Fibroblast of the aortic adventitia (primary cell): ENCODE measurements at places on chromosomes 12 and 14. TPM values are rescaled to one million over a fixed set of nuclear protein-coding genes. Genes with fewer than 3 reads are reported as not detected.

RBM19 gene
- total RNA-seq = 17.1 and 22.6 TPM in 2 replicates

DNA sequence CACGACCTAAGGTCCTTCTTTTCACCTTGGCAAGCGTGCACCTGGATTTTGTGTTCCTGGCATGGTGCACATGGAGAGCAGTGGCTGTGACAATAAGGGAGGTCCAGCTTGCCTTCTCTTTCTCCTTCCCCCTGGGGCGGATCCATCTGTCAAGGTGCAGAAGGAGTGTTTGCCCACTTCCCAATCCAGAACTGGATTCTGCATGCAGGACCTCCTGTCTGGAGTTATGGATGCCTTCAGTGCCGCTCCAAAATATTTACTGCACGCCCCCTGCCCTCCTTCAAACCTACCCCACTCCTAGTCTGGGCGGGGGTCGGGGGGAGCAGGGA lies 192.7 kb downstream of the DPF3 start:
- DNase-seq = no peak

GAS2L3 gene
- 4.2 and 38.0 TPM in 2 replicates for total RNA-seq

CPNE8 gene
- total RNA-seq = 36.8 and 70.3 TPM in 2 replicates

DNA sequence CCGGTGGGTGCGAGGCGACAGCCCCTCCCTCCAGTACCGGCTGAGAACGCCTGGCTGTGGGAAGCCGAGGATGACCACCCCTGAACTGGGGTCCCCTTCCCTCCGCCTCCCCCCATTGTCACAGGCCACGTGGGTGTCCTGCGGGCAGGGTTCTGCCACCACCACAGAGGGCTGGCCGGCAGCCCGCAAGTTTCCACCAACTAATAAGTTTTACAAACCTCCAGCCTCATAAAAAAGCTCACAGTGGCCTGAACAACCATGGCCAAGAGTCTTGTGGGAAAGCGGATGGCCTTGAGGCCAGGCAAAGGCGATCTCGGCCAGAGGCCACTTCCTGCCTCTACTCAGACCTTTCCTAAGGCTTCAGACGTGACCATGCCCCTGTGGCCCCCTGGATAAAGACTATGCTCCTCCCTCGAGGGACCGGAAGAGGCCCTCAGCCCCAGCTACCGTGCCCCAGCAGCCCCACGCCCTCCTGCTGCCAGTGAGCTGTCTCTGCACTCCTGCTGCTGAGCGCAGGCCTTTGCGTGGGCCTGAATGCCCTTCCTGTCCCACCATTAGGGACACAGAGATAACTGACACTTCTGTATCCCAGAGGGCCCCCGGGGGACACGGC lies 46.1 kb upstream of the DLK1 start:
- DNase-seq = no peak

OLR1 gene
- not detected in 2 replicates for total RNA-seq

DNA sequence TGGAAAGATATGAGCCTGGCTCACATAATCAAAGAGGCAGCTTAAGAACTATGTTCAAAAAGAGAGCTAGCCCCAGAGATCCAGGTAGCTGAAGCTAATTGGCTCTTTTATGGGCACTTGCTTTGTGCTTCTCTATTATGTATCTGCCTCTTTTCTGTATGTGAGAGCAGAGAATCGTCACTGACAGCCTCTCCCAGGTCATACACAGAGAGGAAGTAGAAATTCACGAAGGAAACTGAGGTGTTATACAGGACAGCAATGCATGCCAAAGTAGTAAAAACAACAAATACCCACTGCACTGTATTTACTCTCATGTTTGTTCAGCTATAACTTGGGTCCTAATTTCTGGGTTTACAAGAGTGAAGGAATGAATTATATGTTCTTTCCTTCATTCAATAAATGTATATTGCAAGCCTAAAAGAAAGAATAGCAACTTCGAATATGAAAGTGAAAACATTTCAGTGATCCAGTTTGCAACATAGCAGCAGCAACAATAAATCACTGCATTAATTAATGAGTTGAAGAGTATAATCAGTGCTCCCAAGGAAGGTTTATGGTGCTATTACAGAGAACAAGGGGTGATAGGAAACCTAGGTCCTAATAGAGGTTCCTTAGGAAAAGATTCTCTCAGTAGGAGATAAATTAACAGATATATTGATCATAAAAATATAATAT lies 47.1 kb upstream of the ATXN7L3B start:
- no peak for DNase-seq

SLC7A8 gene
- 11.7 and 37.5 TPM in 2 replicates for total RNA-seq

- no peak for DNase-seq
Observed at GRCh38 chr12:75805905-75806304, 225.7 kb downstream of the PHLDA1 start.

GRCh38 chr12:47896633-47897032 lies 8.2 kb downstream of the VDR start:
- DNase-seq = no peak

DNA sequence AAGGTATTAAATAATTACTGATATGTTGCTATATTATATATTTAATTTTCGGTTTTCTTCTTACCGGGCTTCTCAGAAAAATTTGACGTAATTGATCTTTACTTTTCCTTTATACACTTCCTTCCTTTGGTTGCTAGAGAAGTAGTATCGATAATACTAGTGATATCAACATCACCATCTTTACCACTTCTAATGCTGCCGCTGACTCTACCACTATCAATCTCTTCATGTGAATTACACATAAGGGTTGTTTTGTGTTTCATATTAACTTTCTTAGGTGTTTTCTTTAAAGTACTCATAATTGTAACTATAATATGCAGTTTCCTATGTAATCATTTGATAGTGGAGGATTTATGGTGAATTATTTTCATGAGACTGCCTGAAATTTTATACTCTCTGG lies 30.9 kb upstream of the KLRF1 start:
- no peak for DNase-seq

DNA sequence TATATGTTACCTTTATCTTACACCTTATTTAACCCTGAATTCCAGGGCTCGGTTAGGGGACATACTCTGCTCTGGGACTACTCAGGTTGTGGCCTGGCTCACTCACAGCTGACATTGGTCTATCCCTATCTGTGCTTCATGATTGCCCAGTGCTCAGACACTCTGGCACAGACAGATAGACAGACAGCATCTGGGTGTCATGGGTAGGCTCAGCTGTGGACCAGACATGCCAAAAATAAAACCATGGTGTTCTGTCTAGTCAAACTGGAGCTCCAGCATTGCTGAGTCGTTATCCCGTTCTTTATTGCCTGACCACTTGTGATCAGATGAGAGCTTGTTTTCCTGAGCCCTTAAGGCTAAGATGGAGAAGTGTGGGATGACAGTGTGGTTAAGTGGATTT lies 29.0 kb downstream of the FBXW8 start:
- no peak for DNase-seq

GRCh38 chr14:100215330-100215885 lies 23.5 kb upstream of the YY1 start:
- no peak for DNase-seq

PTPRQ gene
- 1.2 and 32.1 TPM in 2 replicates for total RNA-seq

DNA sequence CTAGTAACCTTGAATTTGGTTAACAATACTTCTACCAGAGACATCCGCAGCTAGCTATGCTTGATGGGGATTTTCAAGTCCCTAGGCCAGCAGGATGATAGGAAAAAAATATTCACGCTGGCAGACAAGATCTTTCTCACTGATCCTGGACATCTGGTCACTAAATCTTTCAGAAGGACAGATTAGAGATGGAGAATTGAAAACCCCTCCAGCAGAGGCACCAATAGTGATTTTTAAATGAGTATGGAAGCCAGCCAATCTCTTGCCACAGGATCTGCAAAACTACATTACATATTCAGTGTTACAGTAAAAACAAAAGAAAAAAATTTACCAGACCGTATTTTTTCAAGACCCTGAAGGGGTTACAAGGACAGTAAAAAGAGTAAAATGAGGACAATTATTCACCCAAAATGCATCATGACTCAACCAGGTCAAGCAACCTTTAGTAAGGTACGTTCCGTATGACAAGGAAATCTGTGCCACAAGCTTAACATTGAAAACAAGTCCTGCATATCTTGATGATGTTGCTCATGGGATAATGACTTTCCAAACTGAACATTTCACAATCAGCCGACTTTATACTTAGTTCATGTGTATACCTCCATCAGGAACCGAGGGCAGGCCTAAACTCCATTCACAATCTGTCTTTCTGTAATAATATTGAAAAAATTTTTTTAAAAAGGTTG lies 239.5 kb downstream of the GXYLT1 start:
- DNase-seq = no peak

- no peak for DNase-seq
Observed at GRCh38 chr12:119642986-119643385, 24.9 kb upstream of the PRKAB1 start.

DNA sequence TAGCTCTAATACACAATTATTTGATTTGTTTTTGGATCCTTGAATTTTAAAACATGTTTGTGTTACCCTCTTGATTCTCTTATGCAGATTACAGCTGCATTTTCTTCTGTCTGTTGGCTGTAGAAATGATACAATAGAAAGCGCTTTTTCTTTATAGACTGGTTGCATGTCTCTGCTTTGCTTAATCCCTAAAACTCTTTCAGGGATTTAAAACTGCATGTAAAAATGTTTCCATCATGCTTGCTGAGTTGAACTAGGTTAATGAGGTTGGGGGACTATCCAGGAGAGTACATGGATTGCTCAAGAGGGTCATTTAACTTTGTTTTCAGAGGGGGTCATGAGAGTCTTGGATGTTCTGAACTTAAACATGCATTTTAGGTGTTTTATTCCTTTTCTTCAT lies 166.4 kb upstream of the IFNG-AS1 start:
- DNase-seq = no peak

DNA sequence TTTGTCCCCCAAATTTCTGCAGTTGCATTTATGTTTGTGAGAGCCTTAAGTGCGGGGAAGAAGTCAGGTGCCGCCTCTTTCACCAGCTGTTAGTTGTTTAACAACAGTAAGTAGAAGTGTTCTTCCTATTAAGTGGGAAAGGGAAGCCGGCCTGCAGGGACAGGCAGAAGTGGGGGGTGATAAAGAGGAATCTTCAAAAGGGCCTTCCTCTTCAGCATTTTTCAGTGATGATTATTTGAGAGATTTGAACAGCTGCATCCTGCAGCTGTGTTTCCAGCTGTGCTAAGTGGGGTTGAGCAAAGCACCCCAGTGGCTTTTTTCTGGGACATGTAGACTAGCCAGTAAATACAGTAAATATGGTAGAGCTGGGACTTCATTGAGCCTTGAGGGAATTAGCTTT lies 32.1 kb upstream of the SLC38A1 start:
- no peak for DNase-seq

AGAP2 gene
- 0.25 and 0.27 TPM in 2 replicates for total RNA-seq

PYM1 gene
- 23.3 and 35.7 TPM in 2 replicates for total RNA-seq

- DNase-seq = no peak
Observed at GRCh38 chr12:39372929-39373328, 70.0 kb downstream of the KIF21A start.

GRCh38 chr12:104708891-104709290 lies 249.2 kb downstream of the SLC41A2 start:
- no peak for DNase-seq

DNA sequence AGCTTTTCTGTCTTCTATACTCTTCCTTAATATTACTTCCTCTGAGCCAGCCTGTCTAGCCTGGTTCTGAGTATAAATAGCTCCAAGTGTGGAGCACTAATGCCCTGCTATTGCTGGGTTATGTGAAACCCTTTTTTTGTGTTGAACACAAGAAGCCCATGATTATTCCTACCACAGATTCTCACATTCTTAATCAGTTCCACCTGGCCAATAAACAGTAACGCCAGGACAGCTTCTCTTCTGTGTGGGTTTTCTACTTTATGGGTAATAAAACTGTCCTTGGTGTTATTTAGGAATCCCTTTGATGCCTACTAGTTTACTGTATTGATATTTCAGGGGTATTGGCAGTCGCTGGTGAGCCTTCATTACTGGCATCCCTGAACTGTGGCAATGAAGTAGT lies 48.9 kb upstream of the LRIG3 start:
- no peak for DNase-seq

DNAI7 gene
- 0.18 and 4.2 TPM in 2 replicates for total RNA-seq

DNA sequence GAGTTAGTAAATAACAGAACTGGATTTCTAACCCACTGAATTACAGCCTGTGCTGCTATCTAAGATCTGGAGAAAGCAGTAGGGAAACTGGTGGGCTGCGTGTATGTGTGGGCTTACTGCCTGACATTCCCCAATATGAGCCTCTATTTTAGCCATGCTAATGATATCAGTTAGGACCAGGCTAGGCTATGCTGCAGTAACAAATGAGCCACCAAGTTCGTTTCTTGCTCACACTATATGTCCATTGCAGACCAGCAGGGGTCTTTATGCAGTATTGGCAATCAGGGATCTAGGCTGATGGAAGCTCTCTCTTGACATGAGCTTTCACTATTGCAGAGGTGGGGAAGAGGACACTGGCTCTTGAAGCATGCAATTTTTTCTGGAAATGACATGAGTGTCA lies 40.4 kb downstream of the FOS start:
- DNase-seq = no peak

DNA sequence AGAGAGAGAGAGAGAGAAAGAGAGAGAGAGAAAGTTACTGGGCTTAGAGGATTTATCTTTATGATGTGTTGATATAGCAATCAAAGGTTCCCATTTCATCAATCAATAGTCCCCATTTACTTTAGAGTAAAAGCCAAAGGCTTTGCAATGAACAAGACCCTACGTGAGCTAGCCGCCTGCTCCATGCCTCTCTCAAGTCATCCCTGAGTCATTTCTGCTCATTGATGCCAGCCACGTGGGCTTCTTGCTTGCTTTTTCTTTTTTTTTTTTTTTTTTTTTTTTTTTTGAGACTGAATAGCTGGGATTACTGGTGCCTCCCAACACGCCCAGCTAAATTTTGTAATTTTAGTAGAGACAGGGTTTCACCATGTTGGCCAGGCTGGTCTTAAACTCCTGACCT lies 70.9 kb downstream of the GPR135 start:
- peak; percentile 15 for DNase-seq
